ENCODE measurements at places on chromosomes 7 and 10.

DNA sequence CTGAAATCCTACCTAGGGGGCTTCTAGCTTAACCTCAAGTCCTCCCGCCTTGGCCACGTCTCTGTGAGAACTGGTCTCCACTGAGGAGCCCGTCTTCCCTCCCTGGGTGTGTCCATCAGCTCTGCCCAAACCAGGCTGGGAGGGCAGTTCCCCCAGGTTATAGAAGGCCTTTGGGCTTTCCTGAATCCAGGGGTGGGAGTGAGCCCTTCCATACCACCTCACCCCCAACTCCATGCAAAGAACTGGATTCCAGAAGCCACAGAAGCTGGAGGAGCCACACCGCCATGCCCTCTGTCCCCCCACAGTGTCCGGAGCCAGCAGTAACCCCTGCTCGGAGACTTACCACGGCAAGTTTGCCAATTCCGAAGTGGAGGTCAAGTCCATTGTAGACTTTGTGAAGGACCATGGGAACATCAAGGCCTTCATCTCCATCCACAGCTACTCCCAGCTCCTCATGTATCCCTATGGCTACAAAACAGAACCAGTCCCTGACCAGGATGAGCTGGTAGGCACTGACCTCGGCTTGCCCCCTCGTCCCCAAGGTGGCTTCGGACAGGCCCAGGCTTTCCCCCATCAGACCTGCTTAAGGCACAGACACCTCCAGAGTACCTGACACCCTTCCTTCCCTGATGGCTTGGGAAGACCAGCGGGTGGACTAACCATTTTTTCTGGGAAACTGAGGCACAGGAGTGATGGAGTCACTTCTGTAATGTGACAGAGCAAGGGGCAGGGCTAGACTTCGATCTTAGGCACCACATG, 4.7 kb downstream of the CPA1 start:
- no peak for DNase-seq

DNA sequence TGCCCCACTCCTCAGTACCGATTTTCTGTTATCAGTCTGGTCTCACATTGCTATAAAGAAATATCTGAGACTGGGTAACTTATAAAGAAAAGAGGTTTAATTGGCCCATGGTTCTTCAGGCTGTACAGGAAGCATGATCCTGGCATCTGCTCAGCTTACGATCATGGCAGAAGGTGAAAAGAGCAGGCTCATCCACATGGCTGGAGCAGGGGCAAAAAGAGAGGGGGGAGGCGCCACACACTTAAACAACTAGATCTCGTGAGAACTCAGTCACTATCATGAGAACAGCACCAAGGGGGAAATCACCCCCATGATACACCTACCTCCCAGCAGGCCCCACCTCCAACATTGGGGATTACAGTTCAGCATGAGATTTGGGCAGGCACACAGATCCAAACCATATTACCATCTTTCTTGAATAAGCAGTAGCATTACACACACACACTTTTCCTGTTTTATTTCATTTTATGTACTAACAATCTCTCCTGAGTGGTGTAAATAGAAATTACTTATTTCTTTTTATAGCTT, 53.3 kb downstream of the TRIM24 start:
- no peak for DNase-seq

DNA sequence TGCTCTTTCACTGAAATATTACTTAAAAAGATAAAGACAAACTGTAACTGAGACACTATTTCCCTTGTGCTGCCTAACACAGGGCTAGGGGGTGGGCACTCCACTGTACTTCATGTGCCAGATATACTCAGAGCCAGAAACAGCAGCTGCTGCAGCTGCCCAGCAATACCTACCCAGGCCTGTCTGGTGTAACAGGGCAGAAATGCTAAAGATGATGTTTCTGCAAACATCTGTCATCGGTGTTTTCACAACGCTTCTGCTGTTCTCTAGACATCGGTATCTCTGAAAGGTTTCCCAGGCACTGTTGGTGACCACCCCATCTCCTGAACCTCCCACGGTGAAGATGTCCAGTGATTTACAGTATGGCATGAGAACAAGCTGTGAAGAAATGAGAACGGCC, 42.7 kb downstream of the LAMB1 start:
- no peak for DNase-seq

GRCh38 chr10:5765617-5766016, 47.6 kb downstream of the GDI2 start:
- no peak for DNase-seq

DNA sequence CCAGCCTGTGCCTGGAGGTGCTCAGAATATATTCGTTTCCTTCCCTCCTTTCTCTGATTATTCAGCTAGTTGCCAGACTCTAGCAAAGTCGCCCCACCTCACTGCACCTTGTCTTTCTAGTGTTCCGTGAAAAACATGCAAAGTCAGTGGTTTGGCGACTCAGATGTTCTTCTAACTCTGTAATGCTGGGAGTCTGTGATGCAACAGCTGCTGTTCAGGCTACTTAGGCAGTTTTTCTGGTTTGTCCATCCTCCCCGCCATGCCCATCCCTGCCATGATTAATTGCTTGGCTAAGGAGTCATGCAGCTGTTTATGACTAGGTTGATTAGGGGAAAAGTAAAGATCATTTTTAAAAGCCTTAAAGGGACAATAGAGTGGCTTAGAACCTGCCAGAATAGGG, 99.4 kb downstream of the MTPN start:
- no peak for DNase-seq

GRCh38 chr7:30865821-30866220, 45.8 kb upstream of the AQP1 start:
- no peak for DNase-seq

Measured in central memory CD4-positive, alpha-beta T cell (primary cell).